Dermis blood vessel endothelial cell (primary cell): ENCODE measurements at places on chromosomes 12 and 14.

DNA sequence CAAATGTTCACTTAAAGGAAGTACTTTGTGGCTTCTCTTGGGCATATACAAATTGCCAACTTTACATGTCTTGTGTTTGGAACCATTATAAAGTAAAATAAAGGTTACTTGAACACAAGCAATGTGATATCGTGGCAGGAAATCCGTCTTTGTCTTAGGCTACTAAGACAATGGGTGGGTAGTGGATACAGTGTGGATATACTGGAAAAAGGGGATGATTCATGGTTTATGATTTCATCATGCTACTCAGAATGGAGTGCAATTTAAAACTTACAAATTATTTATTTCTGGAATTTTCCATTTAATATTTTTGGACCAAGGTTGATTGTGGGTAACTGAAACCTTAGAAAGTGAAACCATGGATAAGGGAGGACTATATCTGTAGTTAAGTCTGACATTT lies 48.4 kb downstream of the MYRFL start:
- peak; percentile 74 for DNase-seq

GRCh38 chr14:91509878-91510170 lies 286 bp downstream of the PPP4R3A start:
- DNase-seq = no peak

DNA sequence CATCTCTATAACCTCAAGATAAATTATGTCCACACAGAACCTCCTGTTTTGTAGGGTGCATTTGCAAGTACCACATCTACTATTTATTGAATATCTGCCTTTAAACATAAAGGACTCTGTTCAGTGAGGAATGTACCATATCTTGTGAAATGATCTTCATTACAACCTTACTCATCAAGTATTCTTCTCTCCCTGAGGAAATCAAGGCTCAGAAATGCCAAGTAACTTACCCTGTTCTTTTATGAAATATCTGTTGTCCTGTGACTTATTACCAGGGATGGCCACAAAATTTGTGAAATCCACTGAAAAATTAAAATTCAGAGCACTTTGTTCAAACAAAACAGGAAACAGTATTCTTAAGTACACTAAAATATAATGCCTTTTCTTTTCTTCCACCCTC lies 366.7 kb downstream of the GALC start:
- DNase-seq = no peak

DNA sequence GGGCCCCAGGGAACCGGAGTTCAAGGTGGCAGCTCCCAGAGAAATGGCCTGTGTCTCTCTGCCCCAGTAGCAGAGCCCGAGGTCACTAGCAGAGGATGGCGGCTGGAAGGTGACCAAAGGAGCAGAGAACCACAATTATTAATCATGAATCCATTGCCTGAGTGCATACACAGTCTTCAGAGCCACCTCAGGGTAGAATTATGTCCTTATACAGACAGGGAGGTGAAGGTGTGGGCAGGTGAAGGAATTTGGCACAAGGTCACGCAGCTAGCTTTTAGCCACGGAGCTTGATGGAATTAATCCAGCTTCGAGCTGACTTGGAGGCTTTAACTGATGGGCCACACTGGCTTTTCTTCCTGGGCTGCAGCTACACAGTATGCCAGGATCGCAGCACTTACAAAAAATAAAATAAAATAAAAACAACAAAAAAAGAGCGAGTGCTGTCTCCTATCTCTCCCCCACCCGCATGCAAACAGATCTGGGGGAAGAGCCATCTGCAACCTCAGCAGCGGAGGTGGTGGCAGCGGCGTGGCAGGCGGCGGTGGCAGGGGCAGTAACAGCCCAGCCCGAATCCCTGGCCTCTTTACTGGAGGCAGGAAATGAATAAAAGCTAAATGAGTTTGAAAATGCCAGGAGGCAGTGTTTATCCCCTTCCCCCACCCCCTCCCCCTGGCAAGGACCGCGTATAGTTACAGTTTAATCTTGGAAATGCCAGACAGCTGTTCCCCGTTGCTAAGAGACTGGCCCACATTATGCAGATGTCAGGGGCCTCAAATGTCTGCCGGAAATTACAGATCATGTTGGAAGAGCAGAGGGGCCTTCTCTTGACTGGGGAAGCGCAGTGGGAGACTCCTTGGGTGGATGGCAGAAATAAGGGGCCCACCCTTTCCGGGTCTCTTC lies 93.5 kb downstream of the LRRC74A start:
- DNase-seq = peak; percentile 75

DNA sequence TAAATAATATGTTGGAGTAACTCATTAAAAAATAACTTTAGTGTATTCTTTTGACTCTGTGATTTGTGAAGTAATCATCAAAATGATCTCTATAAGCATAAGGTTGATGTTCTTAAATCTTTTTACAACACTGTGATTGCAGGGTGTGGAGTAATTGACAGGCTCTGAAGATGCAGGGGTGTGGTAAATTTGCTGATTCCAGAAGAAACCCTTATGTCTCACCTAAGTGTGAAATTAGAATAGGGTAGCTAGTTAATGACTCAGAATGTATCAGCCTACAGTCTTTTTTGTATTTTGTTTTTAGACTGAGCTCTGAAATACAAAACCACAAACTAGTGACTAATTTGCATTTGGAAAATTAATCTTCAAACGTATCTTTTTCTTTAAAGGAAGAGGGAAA lies 5.9 kb downstream of the PRPF39 start:
- no peak for DNase-seq
